ENCODE measurements at places on chromosomes 7 and 10.

DNA sequence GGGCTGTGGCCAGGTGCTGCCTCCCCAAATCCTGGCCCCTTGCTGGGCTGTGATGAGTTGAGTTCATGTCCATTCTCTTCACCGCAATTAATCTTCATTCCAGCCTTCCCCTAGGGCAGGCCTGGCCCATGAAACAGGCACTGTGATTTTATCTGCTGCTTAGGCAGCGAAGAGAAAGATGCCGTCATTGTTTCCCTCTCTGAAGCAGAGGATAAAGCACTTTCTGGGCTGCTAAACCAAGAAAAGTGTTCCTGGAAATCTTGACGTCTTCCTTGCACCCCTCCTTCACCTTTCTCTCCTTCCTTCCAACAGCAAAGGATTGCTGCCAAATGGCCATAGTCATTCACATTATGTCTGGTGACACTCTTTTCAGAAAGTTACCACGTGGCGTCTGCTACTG lies 265.9 kb downstream of the ZEB1 start:
- DNase-seq: no peak

- no peak for DNase-seq
Observed at GRCh38 chr7:47420122-47420780, 161.7 kb downstream of the TNS3 start.

DNA sequence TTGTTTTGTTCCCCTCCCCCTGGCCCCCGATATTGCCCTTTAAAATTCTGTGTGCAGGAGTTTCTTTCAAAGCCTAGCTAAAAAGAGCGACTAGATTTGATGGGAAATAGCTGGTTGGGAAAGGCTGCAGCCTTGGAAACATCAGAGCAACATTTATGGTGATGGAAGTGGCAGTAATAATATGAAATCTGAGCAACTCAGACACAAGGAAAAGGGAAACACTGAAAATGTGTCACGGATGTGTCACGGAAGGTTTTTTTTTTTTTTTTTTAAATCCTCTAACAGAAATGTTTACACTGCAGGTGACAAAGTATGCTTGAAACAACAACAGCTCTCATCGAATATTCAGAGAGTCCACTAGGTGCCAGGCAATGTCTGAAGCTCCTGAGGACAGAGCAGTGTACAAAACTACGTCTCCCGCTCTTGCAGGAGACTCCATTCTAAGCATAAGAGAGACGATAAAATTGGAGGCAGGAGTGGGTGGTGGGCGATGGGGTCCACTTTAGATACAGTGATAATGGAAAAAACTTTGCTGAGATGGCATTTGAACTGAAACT lies 143.0 kb downstream of the RSU1 start:
- DNase-seq: no peak

DNA sequence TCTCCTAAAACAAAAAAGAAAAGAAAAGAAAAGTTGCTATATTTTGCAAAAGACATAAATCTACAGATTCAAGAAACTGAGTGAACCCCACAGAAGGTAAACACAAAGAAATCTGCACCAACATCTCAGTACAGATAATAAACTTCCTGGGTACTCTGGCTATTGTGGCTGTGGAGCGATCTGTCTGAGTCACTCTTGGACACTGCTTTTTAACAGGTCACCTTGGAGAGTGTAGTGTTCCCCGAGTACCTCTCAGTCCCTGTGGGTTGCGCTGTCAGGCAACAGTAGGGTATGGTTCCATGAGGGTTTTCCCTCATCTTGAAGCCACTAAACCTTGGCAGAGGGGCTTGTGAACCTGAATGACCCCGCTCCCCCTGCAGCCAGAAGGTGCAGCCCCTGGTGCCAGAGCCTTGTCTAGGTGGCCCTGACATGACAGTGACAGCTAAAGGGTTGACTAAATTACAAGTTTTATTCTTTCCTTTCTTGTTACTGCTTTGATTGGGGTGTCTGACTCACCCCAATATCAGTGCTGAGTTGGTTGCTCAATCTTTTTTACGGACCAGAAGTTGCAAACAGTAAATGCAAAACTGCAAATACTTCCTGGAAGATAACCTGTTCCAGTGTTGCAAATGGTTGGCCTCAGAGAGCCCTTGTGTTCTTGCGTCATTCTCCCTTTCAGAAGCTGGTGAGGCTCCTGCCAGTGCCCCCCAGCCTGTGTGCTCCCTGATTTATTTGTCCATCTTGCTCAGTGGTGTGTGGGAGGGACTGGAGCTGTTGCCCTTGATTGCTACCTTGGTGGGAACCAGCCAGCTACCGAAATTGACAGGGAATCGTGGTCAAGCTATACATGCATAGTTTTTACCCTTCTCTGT lies 30.6 kb downstream of the POR start:
- peak; percentile 36 for DNase-seq

DNA sequence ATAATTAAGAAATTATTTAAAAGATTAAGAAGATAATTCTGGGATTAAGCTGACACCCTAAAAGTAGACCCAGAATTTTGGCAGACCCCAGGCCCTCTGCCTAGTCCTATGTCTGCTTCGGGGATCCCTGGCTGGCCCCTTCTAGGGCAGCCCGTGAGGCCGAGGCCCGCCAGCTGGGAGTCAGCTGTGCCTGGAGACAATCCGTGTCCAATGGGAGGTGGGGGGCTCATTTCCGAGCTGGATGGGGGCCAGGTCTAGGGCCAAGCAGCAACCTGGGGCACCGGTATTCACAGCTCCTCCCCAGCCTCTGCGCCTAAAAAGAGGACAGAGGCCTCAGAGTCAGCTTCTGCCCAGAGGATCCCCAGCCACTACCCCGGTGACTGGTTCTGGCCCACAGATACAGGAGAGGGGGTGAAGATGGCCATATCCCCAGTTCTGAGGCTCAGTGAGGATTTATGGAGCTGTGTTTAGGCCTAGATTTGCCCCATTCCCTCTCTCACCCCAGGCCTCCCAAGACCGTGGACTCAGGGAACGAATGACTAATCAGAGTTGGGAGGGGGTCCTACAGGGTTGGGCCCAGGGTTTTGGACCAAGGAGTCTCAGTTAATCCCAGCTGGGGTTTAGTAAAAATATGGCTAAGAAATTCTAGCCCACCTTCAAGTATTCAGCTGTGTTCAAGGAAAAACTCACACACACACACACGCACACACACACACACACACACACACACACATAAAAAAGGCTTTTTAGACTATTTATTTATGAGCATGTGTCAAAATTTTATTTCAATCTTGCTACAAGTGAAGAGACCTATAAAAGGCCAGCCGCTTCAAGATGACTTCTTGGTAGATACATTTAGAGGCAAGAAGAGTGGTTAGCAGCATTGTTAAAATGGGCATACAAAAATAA lies 37.4 kb upstream of the LBX1 start:
- no peak for DNase-seq

DNA sequence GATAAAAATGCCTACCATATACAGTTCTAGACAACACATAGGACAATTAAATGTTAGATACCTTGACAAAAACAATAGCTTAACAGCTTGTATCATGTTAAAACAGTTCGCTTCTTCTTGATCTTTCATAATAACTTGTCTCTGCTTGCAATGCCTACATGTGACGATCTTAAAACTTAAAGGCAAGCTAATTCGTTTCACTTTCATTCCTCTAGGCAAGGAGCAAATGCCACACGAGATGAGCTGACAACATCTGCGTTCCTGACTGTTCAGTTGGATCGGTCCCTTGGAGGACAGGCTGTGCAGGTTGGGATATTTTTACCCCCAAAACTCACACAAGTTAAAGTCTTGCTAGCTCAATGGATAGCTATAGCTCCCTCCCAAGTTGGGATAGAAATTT lies 51.6 kb upstream of the ARL4A start:
- DNase-seq: no peak

DNA sequence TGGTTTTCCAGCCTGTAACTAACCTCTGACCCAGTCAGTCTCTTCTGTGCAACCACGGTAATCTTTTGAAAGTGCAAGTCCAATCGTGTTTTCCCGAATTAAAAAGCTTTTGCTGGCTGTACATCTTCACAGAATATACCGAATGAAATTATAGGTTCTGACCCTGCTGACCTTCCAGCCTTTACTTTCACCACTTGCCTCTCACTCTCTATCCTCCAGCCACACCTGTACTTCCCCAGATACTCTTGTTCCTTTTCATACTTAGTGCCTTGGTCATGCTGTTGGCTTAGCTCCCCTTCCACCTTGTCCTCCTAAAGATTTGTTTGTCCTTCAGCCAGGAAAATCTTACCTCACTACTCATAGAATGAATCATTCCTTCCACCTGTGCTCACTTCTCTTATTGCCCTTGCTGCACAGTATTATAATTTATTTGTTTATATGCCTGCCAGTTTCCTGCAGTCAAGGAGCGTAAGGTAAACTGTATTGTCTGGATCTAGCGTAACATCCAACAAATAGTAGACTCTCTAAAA lies 2.3 kb upstream of the PNPLA8 start:
- no peak for DNase-seq

GRCh38 chr10:42962902-42963231 lies 114.0 kb upstream of the RET start:
- no peak for DNase-seq

GRCh38 chr10:18666810-18667209 lies 7.6 kb downstream of the ARL5B start:
- DNase-seq: no peak

DNA sequence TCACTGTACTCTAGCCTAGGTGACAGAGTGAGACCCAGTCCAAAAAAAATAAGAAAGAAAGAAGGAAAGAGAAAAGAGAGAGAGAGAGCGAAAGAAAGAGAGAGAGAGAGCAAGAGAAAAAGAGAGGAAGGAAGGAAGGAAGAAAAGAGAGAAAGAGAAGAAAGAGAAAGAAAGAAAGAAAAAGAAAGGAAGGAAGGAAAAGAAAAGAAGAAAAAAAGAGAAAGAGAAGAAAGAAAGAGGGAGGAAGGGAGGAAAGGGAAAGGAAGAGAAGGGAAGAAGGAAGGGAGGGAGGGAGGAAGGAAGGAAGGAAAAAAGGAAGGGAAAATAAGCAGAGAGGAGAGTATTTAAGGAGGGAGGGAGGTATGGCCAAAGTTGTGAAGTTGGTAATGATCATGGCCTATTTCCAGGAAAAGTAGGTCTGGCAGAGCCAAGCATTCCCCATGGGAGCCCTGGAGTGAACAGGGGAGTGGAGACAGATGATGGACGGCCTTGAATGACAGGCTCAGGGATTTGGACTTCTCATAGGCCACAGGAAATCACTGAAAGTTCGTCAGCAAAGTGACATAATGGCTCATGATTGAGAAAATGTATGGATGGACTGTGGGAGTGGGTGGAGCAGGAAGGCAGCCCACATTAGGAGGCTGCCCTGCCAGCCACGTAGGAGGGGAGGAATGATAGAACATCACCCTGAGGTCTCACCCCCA lies 44.8 kb upstream of the CUX1 start:
- no peak for DNase-seq

DNA sequence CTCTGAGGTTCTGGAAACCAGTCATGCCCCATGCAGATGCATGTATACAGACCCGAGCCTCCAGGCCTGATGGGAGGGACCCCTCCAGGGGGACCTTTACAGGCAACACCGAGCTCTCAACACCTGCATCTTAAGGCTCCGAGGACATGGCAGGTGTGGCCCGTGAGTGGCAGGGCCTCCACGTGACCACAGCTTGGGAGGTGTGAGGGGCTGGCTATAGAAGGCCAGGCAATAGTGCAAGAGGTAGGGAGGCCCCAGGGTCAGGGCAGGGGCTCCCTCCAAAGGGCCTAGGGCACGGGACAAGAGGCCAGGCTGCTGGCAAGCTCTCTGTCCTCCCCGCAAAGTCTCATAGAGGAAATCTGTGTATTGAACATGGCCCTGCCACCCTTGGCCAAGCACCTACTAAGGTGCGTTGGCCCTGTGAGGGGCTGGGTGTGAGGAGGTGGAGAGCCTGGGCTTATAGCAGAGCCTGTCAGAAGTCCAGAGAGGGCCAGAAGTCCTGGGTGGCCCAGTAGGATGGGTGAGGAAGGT lies 134.2 kb downstream of the PTPN20 start:
- no peak for DNase-seq

DNA sequence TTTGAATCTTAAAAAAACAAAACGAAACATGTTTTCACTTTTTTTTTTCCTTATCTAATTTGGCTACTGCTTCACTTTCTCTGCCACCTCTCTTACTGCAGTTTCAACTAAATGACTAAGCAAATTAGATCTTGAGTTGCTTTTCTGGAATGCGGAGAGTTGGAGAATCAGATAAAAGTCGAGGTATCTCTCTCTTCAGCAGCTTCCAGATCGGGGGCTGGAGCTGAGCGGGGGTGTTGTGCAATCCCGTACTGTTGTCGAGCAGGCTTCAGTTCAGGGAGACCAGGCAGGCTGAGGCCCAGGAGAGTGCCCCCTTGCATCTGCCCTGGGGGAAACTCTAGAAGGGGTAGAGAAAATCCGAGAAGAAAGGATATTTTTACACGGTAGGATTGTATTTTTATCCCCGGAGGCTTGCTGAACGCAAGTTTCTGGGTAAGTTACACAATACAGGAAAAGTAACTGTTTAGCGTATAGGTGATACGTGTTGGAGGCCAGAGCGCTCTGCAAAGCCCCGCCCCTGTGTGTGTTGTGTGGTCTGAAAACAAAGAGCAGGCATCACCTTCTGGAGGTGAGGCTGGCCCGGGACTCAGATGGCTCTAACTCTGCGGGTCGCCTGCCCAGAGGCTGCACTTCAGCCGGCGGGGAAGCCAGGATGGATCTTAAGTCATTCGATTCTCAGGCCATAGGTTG lies 116.6 kb downstream of the KLF6 start:
- DNase-seq: peak; percentile 77

DNA sequence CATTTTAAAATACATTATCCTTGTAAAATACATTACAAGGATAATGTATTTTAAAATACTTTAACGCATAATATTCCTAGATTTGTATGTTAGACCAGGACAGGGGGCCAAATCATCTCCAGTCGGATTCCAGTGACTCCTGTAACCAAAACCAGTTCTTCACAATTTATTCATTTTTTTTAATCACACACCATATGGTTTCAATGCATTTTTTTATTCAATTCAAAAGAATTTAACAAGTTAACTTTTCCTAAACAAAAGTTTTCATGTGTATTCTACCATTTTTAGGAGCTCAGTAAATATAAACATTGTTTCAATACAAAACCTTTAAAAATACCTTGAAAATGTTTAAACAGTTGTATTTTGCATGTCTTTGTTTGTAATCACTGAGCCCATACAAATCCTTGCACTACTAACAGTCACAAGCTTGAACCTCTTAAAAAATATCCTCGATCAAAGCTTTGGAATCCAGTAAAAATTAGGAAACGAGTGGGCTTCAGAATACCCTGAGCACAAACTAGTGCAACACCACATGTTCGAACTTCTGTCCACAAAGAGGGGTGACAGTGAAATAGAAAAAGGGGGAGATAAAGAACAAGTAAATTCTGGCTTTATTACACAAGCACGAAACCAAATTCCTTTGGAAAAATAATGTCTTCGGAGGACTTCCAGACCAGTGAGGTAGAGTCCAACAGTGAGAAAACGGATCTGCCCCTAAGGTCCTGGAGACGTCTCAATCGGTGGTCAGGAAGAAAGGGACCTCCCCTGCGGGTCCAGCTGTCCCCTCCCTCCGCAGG lies 1.6 kb downstream of the CCDC71L start:
- no peak for DNase-seq

GRCh38 chr10:62589689-62590088 lies 214.8 kb upstream of the ADO start:
- no peak for DNase-seq

DNA sequence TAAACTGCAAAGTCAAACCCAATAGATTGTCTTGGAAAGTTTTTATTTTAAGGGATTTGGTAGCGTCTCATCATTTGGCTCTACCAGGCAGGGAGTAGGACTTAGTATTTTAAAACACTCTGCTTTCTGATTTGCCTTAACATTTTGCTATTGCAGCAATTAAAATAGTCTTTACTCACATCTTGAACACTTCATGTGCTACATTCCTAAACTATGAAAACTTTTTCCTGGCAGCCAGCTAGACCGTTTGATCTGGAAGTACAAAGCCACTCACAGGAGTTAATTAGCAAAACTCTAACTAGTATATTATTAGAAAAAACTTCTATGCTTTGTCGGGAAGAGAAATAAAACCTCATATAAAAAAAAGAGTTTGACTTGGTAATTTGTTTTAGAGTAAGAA lies 111.4 kb downstream of the TFPI2 start:
- DNase-seq: no peak

Measured in HuH-7 (cell line).